Brain microvascular endothelial cell (primary cell): ENCODE measurements at places on chromosomes 3 and 15.

- DNase-seq, result peak; percentile 87
These were observed 85.4 kb downstream of the TNIK start for GRCh38 chr3:171374661-171375285.

DNA sequence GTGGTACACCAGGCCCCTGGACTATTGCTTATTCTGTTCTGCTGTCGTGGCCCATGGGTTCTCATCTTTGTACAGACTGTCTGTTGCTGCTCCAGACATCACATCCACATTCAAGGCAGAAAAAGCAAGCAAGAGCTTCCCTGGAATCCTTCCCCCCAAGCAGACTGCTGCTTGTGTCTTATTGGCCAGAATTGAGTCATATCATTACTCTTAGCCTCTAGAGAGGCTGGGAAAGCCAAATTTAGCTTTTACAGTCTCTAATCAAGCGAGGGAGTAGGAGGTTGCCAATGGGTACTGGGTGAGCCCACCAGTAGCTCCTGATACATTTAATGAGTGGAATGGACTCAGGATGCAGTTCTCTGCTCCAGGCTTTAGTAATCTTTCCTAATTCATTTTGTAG is 39.4 kb downstream of the RAB6B start:
- peak; percentile 6 for DNase-seq

DNA sequence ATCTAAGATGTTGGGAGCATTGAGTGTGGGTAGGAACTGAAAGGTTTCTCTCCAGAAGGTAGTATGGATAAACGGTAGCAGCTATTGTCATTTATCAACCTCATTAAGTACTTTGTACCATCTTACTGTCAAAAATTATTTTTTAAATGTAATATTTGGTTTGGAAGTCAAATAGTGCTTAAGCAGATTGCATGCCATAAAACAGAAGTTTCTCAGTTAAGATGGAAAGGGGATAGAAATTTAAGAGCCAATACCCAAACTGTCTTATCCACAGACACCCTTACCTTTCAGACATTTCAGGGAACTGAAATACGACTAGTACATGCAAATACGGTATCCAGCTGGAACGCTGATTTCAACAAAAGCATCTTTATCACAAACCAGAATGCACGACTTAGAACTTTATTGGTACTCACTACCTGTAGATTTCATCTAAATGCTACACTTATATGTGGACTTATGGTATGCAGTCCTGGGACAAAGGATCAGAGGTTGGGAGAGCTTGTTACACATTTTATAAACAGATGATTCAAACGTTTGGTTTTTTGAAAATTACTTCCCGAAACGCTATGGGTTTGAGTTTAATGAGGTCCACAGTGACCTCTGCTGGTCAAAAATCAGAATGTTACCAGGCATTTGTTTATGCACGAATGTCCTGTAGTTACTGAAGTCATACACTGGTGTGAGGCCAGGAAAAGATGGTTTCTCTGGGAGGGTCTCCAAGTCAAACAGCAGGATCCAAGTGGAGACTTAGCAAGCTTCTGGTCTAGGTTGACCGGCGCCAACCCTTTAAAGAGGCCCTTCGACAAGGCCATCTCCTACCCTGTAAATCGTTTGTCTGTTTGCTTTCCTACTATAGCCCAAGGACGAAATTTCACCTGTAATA is 45.7 kb upstream of the DUT start:
- peak; percentile 91 for DNase-seq

DNA sequence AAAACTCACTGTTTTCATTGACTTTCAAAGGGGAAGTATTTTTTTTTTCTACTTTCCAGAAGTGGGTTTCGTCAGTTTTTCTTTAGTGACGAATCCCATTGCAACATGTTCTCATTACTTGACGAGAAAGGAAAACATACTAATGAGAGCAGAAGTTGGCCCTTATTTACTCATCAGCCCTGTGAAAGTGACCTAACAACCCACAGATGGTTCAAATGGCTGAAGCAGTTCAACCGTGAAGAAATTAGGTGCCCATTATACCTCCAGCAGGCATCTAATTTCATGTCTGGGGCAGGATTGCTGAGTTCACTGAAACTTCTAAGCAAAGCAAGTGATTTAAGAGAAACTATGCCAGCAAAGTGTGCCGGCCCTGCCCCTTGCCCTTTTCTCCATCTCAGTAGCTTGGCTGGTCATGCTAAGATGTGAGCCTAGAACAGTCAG is 9.0 kb downstream of the AQP9 start:
- no peak for DNase-seq

DNA sequence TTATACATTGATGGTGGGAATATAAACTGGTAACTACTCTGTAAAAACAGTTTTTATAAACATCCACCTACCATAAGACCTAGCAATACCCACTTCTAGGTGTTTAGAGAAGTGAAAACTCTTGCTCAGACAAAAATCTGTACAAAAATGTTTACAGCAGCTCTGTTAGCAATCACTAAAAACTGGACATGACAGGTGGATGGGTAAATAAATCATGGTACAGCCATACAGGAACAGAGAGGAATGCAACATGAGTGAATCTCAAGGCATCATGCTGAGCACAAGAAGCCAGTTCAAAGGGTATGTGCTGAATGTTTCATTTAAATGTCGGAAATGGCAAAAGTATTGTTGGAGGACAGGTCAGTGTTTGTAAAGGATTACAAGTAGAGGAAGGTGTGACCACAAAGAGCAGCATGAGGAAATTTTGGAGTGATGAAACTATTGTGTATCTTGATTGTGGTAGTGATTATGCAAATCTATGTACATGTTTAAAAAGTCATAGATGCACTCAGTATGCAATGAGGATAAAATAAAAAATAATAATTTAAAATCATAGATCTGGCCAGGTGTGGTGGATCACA is 2.8 kb upstream of the RNU5A-1 start:
- DNase-seq, result no peak

GRCh38 chr15:95558916-95559315 is 771.6 kb upstream of the NR2F2 start:
- DNase-seq, result no peak

DNA sequence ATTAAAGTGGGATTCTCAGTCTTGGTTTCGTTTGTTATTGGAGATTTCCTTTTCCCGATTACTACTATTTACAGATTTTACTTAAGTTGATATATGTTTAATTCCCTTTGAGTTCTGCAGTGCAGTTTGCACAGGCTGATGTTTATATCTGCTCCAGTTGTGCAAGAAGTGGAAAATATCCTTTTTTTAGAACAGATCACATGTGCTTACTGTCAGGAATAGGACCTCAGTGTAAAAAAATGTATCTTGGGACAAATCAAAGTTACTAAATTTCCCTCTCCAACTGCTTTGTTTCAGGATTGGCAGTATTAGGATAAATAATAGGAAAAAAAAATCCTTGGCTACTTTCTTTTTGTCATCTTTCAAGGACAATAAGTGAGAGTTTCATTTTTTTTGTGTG is 6.9 kb downstream of the MITF start:
- DNase-seq, result no peak

DNA sequence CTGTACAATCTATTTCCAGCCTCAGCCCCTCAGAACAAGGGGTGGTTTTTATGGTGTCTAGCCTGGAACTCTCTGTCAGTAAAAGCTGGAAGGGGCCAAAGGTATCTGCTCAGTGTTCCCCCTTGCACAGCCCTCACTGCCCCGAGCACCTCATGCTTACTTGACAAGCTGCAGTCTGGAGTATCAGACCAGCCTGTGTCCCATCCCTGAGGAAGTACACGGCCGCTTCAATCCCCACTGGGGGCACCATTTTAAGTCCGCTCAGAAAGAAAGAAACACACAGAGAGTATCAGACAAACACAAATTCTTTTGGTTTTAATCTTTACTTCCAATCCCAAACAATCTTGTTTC is 32.4 kb downstream of the UMPS start:
- DNase-seq, result no peak

DNA sequence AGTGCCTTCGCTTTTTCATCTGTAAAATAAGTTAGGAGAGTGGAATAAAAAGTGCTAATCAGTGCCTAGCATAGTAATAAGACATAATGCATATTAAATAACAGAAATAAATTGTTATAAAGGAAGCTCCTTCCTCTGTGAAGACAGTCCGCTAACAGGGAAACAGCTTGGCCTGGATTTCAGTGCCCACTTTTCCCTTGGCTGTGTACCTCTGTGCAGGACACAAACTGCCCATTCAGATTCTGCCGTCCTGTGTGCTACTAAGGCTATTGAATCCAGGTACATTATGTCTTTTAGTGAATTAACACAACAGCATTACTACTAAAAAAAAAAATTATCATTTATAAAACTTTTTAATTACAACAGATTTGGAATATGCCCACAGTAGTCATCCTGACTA is 90.7 kb downstream of the TBL1XR1 start:
- no peak for DNase-seq

DNA sequence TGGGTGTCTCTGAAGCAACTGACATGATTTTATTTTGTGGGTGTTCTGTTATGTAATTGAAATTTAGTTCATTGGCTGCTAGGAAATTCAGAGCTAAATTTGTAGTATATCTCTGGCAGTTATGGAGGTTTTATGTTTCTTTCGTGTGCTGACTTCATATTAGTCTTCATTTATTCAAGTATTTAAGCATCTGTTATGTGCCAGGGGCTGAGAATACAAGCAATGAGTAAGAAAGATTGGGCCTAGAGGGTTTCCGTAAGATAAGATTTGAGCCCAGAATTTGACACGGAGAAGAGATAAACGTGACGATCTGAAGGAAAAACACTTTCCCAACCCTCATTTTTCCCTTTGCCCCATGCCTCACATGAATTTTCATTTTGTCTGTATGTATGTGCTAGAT is 75.2 kb upstream of the ACKR4 start:
- no peak for DNase-seq

DNA sequence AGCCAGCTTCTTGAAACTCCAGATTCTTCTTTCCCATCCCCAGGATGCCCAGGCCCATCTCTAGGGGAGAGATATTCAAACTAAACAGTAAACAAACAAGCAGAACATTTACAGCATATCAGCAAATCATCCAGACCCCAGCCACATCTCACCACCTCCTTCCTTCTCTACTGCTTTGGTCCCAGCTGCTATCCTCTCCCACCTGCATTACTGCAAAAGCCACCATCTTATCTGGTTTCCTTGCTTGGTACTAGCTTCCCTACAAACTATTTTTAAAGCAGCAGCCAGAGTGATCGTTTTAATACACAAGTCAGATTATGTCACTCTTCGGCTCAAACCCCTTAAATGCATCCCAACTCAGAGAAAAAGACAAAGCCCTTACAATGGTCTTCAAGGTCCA is 4.8 kb downstream of the LYSMD2 start:
- DNase-seq, result no peak

- DNase-seq, result no peak
These were observed 13.3 kb upstream of the SSUH2 start for GRCh38 chr3:8657804-8658305.

GRCh38 chr3:124118397-124118796 is 126.5 kb upstream of the ROPN1 start:
- no peak for DNase-seq

GRCh38 chr3:65576966-65577365 is 461.8 kb downstream of the MAGI1 start:
- no peak for DNase-seq

DNA sequence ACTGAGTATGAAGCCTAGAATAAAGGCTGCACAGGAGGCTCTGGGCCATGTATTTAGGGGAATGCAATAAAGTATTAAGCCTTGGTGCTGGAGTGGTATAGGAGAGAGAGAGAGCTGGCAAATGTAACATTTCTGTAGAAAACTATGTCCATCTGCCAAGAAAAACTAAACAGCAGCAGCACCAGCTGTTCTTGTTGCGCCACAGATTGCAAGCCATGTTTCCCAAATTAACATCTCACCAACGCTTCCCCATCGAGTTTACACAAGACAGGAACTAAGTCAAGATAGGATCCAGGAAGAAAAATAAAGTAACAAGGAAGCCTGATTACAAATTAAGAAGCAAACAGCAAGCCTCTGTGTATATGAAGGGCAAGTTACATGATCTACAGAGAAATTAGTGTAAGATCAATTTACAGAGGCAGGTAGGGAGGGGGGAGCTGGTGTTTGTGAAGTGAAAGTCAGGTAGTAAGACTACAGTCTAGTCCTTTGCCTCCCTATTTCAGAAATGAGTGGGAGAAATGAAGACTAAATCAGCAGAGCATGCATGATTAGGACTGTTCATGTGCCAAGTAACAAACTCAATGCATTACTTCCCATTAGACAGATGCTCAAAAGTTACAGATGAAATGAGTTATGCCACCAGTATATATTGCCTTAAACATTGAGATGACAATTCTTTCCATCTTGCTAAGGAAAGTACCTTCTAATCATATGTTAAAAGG is 900.5 kb downstream of the EPHA3 start:
- DNase-seq, result no peak

- DNase-seq, result peak; percentile 52
These were observed at the start of gene MAP2K5 for GRCh38 chr15:67542420-67543347. Gene MAP2K5 (plus strand): TSS chr15:67542703. CDS start chr15:67543336, 633 bp downstream.

GRCh38 chr15:89217686-89218376 is 3.5 kb downstream of the RLBP1 start:
- DNase-seq, result no peak

DNA sequence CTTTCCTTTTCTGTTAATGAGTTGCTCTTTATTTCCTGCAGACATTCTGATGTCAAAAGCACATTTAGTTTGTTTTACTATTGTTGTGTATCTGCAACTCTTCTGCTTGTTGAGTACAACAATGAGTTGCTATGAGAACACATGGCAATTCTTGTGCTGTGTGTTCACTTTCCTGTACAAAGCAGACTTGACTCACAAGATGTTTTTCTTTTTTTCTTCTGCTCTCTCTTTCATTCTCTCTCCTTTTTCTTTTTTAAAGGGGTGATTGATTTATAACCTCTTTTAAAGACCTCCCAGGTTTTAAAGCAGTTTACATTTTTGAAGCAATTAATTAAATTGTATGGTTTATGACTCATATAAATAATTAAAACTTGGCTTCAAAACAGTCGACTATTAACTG is 31.6 kb upstream of the ABHD10 start:
- peak; percentile 50 for DNase-seq

DNA sequence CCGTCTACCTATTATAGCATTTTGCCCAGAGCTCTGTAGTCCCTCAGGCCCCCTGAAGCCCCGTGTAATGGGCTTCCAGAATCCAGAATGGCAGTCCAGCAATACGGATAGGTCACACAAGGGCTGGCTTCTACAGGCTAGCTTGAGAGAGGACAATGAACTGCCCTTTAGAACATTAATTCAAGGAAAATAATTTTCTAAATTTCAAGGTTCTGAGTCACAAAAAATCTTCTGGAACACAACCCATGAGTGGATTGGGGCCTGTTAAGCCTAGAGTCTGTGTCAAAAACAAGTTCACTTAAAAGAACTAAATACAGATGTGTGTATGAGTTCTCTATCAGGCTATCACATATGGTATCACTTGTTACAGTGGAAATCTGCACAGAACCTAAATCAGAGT is 28.8 kb downstream of the DCP1A start:
- DNase-seq, result peak; percentile 28

DNA sequence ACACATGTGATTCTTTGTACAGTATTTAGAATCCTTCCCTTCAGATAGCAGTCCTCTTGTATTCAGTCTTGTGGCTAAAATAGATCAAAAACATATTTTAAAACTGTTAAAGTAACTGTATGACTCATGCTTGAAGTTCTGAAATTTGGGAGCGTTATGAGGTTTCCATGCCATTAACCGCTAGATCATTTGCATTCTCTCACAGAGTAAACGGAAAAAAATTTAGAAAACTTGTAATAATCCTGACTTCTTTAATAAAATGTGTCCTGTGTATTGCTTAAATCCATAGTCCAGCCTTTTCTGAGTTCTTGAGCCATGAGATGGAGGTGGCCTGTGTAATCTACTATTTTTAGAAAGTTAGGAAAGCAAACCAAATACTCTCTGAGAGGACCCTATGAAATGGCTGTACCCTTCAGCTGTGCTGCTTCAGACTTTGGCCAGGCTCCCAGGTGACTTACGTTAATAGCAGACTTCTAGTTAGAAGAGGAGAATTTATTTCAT is 33.8 kb downstream of the MBNL1 start:
- DNase-seq, result peak; percentile 67

- DNase-seq, result no peak
These were observed 14.0 kb downstream of the FBXL22 start for GRCh38 chr15:63611177-63611576.
